ENCODE measurements at places on chromosomes 3 and 15.

GRCh38 chr15:78182336-78182700 is 33.2 kb downstream of the IDH3A start:
- no peak for DNase-seq

- DNase-seq = no peak
These were observed 292.4 kb downstream of the PDCD6IP start for GRCh38 chr3:34090876-34091275.

DNA sequence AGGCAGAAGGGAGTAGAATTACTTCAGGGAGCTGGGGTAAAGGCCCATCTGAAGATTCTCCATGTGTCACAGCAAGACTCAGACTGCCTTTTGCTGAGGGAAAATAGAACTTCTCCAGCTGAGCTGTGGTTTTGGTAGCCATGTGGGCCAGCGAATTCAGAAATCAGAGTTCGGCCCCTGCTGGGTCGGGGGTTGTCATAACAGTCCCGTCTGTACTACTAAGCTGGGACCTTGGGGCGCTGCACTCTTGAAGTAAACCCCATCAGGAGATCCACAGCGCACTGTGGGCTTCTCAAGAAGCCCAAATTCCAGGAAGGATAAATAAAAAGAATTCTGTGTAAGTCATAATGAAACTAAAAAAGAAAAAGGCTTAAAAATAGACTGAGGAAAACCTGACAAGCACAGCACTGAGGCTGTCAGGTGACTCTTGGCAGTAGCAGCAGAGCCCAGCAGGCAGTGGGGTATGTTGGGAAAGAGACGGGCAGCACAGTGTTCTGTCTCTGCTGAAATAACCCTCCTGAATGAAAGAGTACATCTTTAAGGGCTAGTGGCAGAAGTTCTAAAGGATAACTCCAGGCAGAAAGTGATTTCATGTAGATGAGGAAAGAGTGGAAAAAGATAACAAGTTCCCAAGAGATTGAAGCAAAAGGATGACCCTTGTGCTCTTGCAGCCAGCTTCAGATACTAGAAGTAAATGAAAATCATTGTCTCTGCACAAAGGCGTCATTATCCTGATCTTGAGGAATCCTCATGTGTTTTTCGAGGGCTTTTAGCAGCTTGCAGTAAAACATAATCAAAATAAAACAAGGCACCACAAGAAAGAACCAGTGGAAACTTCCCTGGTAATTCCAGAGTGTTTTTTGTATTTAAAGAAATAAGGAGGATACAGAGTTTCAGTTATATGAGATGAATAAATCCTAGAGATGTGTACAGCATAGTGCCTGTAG is 74.5 kb downstream of the RAB7A start:
- peak; percentile 82 for DNase-seq

DNA sequence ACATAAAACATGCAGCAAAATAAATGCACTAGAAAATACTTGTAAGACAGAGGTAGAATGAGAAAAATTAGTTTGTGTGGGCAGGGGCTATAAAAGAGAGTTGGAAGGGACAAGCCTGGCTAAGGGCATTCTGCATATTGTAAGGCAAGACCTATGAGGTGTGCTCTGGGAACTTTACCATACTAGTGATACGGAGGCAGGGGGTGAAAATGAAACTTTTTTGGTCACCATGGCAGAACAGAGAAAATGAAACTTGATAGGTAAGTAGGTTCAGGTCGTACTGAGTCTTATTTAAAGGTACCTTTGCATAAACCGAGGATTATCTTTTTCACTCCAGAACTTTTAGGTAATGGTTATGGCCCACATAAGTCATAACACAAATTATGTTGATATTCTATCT is 74.7 kb upstream of the ACKR4 start:
- DNase-seq = peak; percentile 24

DNA sequence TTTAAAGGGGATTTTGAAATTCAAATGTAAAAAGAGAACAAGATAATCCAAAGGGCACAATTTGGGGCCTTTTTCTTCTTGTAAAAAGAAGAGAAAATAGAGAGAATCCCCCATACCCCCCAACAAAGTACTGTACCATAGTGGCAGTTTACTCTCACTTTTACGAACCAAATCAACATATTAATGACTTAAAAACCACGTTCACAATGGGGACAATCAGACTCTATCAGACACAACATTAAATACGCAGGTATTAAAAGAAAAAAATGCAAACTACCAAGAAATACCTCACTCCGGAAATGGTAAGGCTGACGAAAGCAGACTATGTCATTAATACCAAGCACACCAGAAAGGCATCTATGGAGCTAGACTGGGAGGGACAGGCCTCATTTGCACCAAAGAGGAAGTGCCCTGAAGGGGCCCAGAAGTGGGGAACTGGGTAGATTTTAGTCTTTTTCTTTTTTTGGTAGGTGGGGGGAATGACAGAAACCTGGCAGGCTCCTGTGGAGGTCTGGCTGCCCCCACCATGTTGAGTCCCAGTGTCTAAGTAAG is 134.3 kb downstream of the TIGIT start:
- DNase-seq = no peak

DNA sequence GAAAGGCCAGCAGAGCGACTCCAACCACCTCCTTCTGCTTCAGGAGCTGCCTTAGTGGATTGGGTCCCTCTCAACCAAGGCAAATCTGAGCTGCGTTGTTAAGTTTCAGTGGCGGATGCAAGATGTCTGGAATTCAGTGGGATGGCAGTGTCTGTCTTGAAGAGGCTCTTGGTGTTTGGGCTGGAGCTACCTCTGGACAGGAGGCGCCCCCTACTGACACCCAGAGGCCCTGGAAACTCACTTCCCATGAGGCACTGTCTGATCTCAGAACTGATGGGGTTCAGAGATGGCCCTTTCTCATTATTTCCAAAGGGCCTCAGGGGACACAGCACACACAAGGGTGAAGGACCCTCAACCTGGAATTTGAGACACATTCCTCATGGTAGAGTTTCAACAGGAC is 6.0 kb upstream of the SLC28A1 start:
- DNase-seq = peak; percentile 63

DNA sequence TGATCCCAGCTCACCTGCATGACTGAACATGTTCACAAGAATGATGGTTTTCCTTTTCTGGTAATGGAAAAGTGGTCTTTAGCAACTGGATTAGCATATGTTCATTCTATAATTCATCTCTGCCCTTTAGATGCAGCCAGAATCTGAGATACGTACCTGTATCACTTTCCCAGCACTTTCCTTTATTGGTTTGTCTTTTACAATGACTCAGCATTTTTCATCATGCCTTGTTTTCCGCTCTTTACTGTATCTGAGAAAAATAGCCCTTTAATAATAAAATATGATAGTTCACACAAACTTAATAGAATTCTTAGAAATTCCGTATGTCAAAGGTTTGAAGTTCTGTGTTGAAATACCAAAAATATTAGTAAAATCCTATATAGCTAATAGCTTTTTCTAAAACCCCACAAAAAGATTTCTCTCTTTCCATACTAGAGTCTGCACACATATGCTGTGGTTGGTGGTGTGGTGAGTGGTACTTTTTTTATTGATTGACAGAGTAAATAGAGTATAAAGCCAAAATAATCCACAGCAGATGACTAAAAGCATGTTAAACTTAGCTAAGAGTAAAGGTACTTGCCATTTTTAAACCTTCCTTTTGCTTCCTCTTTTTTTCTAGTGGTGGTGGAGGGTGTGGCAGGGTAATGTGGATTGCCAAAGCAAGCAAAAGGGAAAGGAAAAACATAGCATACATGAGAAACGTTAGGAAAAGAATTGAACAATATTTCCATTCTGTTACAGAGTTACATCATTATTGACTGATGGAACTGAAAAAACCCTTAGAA is 328.9 kb upstream of the RBMS3 start:
- no peak for DNase-seq

DNA sequence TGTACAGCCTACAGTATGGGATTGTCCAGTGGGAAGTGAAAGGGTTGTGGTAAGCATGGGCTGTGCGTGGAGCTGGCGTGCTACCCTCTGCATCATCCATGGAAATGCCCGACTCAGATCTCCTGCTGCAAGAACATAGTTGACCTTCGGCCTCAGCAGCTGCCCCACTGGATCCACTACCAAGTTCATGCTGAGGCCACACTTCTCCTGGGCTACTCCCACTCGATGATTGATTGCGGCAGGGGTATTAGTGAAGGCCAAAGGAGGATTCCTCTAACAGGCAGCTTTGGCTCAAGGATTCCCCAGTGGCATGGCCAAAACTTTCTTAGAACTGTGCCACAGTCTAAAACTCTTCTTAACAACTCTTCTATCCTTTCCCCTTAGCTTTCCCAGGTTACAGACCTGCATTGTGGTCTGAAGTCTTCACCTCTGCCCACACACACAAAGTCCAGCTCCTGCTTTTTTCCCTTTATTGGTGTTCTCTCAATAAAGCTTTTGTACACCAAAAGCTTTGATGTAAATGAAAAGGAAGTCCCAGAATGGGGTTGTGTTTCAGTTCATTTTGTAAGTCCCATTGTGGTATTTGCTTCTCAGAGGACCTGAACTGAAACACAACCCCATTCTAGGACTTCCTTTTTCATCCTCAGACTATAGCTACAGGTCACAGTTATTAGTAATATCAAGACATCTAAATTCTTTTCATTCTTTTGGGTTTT is 4.9 kb upstream of the TBC1D5 start:
- DNase-seq = peak; percentile 20

- no peak for DNase-seq
These were observed 48.5 kb upstream of the PARL start for GRCh38 chr3:183933160-183933559.

GRCh38 chr3:58659051-58659675 is 7.4 kb downstream of the FAM3D start:
- DNase-seq = no peak

DNA sequence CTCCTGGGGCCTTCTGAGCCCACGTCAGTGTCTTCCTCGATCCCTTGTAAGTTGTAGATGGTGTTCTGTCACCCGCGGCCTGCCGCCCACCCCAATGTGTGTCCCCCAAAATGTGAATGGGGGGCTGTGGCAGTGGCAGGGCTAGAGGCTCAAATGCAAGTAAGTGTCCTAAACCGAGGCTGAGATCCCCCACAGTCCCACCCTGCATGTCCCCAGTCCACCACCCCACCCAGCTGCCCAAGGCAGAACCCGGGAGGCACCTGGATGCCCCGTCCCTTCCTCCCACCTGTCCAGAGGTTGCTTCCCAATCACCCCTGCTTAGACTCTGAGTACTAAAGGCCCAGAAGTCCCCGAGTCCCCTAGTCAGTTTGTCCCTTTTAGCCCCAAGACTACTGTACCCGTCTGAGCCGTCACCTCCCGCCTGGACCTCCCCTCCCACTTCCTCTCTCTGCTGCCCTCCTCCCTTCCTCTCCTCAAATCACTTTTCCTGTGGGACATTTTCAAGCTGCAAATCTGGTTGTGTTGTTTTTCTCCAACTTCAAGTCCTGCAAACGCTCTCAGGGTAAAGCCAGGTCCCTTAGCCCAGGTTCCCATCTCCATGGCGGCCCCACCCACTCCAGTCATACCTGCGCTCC is 11.8 kb upstream of the PLXND1 start:
- DNase-seq = no peak

GRCh38 chr3:100968932-100969906 is 24.0 kb downstream of the ABI3BP start:
- no peak for DNase-seq

DNA sequence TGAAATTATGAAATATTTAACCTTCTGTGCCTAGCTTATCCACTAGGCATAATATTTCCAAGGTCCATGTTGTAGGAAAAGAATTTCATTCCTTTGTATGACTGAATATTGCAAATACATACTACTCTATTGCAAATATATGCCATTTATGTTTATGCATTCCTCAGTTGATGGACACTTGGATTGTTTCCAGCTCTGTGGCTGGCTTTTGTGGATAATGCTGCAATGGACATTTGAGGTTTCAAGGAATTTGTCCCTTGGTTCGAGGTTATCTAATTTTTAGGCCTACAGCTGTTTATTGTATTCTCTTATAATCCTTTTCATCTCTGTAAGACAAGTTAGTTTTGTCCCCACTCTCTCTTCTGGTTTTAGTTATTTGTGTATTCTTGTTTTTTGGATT is 7.7 kb upstream of the AADACL2 start:
- DNase-seq = no peak

GRCh38 chr3:72149645-72150300 is 364.8 kb upstream of the PROK2 start:
- DNase-seq = no peak

GRCh38 chr15:55879181-55879580 is 114.2 kb downstream of the NEDD4 start:
- no peak for DNase-seq

DNA sequence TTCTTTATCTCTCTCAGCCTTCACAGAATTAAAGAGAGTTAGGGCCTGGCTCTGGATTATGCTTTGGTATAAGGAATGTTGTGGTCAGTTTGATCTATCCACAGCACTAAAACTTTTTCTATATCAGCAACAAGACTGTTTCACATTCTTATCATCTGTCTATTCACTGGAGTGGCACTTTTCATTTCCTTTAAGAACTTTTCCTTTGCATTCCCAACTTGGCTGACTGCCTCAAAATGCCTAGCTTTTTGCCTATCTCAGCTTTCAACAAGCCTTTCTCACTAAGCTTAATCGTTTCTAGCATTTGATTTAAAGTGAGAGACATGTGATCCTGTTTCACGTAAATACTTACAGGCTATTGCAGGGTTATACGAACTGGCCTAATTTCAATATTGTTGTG is 471.8 kb downstream of the GBE1 start:
- no peak for DNase-seq

GRCh38 chr15:31366169-31366734 is 39.6 kb downstream of the KLF13 start:
- no peak for DNase-seq

DNA sequence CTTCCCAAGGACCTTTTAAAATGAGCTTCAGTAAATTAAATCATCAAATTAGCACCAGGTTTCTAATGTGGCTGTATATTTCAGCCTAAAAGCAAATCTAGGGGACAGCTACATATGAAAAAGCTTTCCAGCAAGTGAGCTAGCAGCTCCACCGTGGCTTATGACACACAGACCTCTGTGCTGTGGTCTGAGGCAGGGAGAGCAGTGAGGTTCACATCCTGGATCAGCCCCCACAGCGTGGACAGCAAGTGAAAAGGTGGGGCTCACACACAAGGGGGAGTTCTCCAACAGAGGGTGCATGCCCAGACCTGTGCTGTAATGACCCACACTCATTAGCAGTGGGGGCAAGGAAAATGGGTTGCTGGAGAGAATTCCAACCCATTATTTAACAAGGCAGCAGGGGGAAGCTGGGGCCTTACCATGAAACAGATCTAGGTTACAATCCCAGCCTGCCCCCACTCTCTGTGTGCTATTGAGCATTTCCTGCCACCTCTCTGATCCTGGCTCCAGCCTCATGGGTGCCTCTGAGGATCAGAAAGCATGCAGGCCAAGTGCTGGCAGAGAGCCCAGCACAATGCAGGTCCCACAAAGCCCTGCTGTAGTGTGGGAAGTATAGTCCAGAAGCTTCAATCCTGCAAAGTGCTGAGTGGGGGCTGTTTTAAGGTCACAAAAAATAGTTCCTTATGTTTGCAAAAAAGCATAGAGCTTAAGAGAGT is 48.2 kb downstream of the RASGRF1 start:
- no peak for DNase-seq

GRCh38 chr3:50570508-50571279 is 1.4 kb downstream of the HEMK1 start:
- DNase-seq = peak; percentile 19

- peak; percentile 61 for DNase-seq
These were observed 138.1 kb downstream of the TMCO5A start for GRCh38 chr15:38072348-38073177.

- no peak for DNase-seq
These were observed 146.1 kb downstream of the NAALADL2 start for GRCh38 chr3:175005193-175005592.
